ENCODE measurements at places on chromosomes 6 and 20. TPM values are rescaled to one million over a fixed set of nuclear protein-coding genes. Genes with fewer than 3 reads are reported as not detected.
A peak's percentile ranks its signal among the peaks of the same experiment; 100 is the strongest.

Gene SAMD10
- 6.1 TPM for total RNA-seq

DNA sequence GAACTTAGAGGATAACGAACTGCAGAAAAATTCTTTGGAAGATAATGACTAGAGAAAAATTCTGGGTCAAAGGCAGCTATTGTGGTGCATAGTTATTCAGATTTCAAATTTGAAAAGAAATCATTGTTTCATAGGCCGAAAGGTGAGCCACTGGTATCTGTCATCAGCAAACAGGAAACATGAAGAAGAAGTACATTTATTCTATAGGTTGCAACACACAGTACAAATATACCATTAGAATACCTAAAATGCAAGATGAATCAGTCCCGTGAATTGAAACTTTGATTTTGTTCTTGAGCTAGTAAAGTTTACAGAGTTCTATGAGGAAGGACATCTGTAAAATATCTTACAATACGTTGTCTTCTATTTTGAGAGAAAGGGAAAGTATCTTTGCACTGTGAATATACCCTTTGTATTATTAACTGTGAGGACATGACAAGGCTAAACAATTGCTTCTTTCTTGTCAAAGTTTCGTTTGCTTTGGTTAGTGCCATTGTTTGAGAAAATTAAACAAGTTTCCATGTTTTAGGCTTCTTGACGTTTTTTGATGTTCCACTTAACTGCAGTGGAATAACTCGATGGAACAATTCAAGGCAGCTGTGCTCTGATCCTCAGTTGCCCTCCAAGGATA, 84.7 kb downstream of the HDGFL1 start:
- DNase-seq, result peak; percentile 50
- no peak overlapping the region for H3K4me3 ChIP-seq
- no peaks in the 10 kb centered on the region for H3K36me3 ChIP-seq
- peaks cover 13% of the 10 kb centered on the region for H3K4me1 ChIP-seq

DNA sequence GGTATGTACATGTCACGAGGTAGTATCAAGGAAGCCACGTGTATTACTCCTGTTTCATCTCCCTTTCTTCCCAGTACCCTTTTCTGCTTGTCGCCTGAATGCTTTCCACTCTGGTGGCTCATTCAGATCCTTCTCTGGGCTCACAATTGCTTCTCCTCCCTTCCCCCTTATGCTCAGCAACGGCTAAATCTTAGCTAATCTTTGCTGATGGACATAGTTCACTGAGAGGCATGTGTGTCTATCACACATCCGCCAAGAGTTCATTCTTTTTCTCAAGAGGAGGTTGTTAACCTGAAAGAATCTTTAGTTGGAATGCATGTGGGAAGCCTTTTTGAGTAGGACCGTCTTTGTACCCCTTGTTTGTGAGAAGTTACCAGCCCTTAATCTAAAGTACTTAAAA, 25.8 kb upstream of the MROH8 start:
- no peaks in the 10 kb centered on the region for H3K27me3 ChIP-seq
- H3K4me1 ChIP-seq, result no peaks in the 10 kb centered on the region
- peaks cover 97% of the 10 kb centered on the region for H3K36me3 ChIP-seq
- DNase-seq, result no peak
- no peak overlapping the region for H3K4me3 ChIP-seq

Gene SLCO4A1
- 23.8 TPM for total RNA-seq

DNA sequence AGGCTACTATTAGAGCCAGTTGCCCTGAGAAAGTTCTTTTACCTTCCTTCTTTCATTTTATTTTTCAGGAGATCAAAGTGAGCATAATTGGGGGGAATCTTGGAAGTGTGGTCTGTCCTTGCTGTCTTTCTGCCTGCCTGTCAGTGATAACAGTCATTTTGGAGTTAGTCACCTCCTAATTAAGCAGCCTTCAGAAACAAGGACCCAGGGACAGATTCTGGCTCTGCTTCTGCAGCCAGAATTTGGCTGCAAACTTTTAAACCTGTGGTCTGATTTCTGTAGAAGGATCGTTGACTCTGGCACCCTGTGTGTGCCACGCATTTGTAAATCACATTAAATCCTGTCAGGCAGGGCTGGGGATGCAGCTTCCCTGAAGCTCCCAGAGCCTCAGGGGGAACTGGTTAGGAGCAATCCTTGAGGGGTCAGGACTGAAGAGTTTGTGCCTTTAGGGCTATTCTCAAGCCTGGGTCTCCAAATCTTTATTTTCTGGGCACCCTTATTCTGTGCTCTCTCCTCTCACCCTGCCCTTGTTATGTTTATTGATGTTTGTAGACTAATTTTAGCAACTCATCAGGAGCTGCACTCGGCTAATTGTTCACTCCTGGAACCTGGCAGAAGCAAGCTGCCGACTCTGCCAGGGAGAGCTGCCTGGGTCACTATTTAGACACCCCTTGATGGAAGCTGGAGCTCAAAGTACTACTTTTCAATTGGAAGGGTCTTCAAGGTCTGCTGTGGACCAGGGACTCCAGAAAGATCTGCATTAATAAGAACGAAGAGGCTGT, 6.8 kb downstream of the NOX3 start:
- H3K27me3 ChIP-seq, result no peaks in the 10 kb centered on the region
- no peak for DNase-seq
- no peaks in the 10 kb centered on the region for H3K36me3 ChIP-seq
- peak overlapping the region; percentile 7 for H3K27ac ChIP-seq
- H3K4me1 ChIP-seq, result peaks cover 70% of the 10 kb centered on the region

GRCh38 chr6:29830409-29830808, 2.8 kb downstream of the HLA-G start:
- H3K36me3 ChIP-seq, result no peaks in the 10 kb centered on the region
- H3K27me3 ChIP-seq, result peaks cover 11% of the 10 kb centered on the region
- no peak overlapping the region for H3K27ac ChIP-seq
- no peak overlapping the region for H3K4me3 ChIP-seq
- DNase-seq, result no peak

Gene HEY2
- total RNA-seq, result 0.04 TPM

Gene WDR46
- total RNA-seq, result 105 TPM

DNA sequence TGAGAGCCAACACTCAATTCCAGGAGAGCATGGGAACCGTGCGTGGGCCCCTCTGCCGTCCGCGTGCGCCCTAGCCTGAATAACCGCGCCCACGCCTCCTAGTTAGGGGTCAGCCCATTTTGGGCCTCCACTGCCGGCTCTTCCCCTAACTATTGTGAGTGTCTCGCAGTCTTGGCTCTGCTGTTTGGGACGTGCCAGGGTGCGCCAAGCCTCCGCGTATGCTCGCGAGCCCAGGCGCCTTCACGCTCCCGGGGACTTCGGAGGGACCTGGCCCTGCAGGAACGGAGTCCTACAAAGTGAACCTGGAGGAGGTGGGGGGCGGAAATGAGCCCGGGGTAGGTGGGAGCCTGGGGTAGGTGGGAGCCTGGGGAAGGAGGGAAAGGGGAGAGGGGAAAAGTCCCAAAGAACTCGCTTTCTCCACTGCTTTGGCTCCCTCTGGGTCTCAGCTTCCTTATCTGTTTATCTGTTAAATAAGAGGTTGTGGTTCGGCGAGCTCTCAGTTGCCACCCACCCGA, 873 bp upstream of the GCM2 start:
- H3K4me1 ChIP-seq, result 0 out of 2 replicates have a peak, but pooled peaks cover 5% of the 10 kb centered on the region
- H3K27ac ChIP-seq, result no peak overlapping the region
- no peaks in the 10 kb centered on the region for H3K36me3 ChIP-seq
- H3K4me3 ChIP-seq, result no peak overlapping the region
- peaks cover 46% of the 10 kb centered on the region for H3K27me3 ChIP-seq

GRCh38 chr6:149217466-149217888, 100.0 kb upstream of the TAB2 start:
- no peak overlapping the region for H3K4me3 ChIP-seq
- H3K4me1 ChIP-seq, result no peaks in the 10 kb centered on the region
- peaks cover 1% of the 10 kb centered on the region for H3K27me3 ChIP-seq

- peak overlapping the region; percentile 76 for H3K27ac ChIP-seq
- peaks cover 31% of the 10 kb centered on the region for H3K4me1 ChIP-seq
- H3K27me3 ChIP-seq, result no peaks in the 10 kb centered on the region
- peak; percentile 99 for DNase-seq
- peaks cover under 1% of the 10 kb centered on the region for H3K36me3 ChIP-seq
Observed at GRCh38 chr20:10603971-10604864, 69.6 kb downstream of the JAG1 start.

Gene TRIM40
- 0.13 TPM for total RNA-seq

Gene SLC26A8
- not detected for total RNA-seq

- no peak for DNase-seq
- no peak overlapping the region for H3K27ac ChIP-seq
- H3K36me3 ChIP-seq, result no peaks in the 10 kb centered on the region
- H3K27me3 ChIP-seq, result no peaks in the 10 kb centered on the region
- no peak overlapping the region for H3K4me3 ChIP-seq
Observed at GRCh38 chr20:55919319-55919718, 86.0 kb downstream of the CBLN4 start.

GRCh38 chr20:51763965-51764602, 4.1 kb downstream of the ATP9A start:
- H3K4me1 ChIP-seq, result peaks cover 52% of the 10 kb centered on the region
- no peak overlapping the region for H3K27ac ChIP-seq
- no peaks in the 10 kb centered on the region for H3K36me3 ChIP-seq
- H3K4me3 ChIP-seq, result no peak overlapping the region
- no peak for DNase-seq

- no peaks in the 10 kb centered on the region for H3K4me1 ChIP-seq
- H3K36me3 ChIP-seq, result no peaks in the 10 kb centered on the region
- no peak overlapping the region for H3K4me3 ChIP-seq
- H3K27ac ChIP-seq, result no peak overlapping the region
Observed at GRCh38 chr6:44538807-44539201, 151.3 kb downstream of the CDC5L start.

Gene DNAH8
- total RNA-seq, result not detected

All from HepG2 (cell line).